ENCODE measurements at places on chromosomes 11 and 22.
A peak's percentile ranks its signal among the peaks of the same experiment; 100 is the strongest.

DNA sequence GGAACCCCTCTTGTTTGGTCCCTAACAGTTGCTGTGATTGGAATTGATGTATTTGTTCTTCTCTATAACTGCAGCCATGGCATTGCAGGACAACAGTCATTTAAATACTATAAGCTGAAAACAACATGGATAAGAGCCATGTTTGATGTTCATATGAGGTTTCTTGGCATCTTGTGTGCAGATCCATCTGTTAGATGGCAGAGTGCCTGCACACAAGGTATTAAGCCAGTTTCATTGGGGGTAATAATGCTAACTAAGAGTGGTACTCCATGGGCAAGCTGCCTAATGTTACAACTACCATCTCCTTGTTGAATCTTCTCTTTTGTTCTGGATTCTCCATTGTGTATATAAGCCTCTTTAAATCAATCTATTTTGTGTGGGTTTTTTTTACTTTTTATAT is 206.0 kb upstream of the CHORDC1 start:
- no peak for DNase-seq

DNA sequence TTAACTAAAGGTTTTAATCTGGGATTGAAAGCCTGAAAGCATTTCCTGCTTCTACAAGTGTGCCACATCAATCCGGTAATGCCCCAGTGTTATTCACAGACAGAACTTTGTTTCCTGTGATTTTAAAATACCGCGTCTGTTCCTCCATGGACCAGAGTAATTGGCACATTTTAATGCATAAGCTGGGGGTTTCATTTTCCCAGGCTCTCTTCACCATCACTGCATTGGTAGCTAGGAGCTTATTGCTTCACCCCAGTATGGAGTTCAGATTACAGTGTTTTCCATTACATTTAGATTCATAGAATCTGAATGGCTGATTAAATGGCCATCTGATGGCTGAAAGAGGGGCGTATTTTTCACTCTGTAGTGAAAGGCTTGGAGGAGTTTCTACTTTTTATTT is 25.7 kb upstream of the CRTAM start:
- DNase-seq = no peak

DNA sequence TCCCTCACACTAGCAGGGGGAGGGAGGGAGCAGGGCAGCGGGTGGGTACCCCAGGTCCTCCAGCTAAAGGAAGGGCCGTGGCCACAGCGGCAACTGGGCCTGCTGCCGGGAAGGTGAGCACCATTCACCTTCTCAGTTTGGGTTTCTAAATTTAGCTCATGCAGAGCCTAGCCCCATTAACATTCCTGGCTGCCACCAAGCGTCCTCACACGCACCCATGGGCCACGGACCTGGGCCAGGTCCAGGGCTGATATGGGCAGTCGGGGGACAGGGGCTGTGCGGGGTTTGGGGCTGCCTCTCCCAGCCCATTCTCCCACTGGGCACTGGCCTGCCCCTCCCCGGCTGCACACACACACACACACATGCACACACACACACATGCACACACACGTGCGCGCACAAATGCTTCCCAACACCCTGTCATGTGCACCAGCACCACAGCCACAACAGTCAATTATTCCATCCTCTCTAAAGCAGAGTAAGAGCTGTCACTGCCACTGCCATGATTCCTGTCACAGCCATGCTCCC is 28.7 kb downstream of the SYT7 start:
- no peak for DNase-seq

- peak; percentile 18 for DNase-seq
Measured at GRCh38 chr22:20015971-20016733, 471 bp downstream of the ARVCF start.

GRCh38 chr11:122984186-122985011 is 2.8 kb upstream of the BSX start:
- DNase-seq = no peak

DNA sequence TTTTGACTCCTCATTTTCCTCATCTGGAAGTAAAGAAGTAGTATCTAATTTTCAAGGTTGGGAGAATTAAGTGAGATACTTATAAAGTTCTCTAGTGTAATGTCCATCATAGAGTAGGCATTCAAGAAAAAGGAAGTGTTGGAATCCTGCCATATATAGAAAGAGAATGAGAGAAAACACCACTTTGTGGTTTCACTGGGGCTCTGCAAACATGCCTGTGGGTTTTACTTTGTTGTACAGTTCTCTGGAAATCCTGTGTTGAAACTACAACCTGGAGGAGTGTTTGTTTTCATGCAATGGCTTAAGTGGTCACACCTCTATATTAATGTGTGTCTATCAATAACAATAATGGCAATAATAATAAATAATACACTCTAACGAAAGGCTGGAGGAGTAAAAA is 741.7 kb downstream of the NELL1 start:
- DNase-seq = no peak

DNA sequence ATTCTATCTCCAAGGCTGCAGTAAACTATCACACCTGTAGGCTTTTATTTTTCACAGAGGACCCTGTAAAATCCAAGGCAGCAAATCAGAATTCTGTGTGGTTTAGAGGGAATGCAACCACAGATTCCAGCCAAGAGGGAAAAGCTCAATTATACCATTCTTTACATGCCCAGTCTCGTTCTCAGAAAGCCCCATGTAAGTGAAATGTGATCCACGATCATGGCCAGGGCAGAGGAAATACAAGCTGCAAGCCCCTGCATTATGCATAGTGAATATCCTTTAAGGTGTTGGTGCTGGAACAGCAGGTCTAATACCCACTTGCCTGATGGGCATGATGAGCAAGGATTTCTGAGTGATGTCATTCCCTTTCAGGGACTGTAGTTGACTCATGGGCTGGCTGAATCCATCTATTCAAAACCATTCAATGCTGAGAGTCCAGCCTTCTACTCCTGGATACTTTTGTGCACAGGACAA is 198.7 kb upstream of the MTMR2 start:
- DNase-seq = no peak

DNA sequence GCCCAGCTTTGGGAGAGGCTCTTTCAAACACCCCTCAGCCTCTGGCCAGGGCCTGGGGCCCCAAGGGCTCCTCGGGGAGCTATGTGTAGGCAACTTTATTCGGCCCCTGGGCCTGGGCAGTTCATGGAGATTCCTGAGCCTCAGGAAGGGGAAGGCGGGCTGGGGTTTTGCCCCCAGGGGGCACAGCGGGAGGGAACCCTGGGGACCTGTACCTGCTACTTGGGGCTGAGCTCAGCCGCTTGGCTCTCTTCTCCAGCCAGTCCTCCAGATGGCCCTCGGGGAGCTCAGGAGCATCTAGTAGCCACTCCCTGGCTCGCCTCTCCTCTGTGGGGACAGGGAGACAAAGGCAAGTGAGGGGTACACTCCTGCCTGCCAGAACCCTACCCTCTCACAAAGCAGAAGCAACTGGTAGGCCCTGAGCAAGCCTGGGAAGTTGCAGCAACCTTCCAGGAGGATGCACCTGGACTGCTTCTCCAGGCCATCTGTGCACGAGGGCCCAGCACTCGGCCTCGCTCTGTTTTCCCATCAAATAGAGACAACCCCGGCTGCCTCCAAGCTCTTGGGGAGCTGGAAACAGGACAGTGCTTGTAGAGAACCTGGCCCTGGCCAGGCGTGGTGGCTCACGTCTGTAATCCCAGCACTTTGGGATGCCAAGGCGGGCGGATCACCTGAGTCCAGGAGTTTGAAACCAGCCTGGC is 18.5 kb downstream of the CABP7 start:
- DNase-seq = no peak

GRCh38 chr11:69145050-69145380 is 10.7 kb upstream of the SMIM38 start:
- no peak for DNase-seq

DNA sequence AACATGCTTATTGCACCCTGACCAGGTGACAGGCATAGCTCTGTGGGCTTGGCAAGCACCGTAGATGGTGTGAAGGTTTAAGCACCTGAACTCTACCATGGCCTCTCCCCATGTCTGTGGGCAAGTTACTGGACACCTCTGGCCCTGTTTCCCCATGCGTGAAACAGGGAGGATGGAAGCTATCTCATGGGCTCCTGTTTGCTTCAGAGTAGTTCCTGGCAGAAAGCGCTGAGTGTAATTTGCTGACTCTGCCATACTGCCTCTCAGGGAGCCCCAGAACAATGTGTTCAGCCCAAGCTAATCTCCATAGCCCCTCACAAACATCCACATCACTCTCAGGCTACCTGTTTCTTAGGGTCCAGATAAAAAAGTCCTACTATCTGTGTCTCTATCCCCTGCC is 2.4 kb downstream of the CBX6 start:
- no peak for DNase-seq

DNA sequence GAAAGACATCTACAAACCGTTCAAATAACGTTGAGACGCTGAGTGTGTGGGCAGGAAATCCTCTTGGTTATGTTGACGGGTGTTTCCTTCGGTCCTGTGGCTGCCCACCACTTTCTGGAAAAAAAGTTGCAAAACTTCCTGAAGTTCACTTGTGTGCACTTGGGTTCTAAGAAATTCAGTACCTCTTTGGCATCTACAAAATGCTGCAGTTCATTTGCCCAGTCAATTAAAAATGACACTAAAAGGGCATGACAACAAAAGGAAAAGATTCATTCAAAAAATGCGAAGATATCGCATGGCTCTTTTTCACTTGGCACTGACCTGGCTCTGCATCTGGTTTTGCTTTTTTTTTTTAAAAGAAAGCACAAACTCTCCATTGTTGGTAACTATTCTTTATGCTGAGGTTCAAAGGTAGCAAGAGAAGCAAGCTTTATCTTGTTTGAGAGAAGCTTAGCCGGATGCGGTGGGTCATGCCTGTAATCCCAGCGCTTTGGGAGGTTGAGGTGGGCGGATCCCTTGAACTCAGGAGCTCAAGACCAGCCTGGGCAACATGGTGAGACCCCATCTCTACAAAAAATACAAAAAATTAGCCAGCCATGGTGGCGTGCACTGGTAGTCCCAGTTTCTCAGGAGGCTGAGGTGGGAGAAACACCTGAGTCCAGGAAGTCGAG is 10.6 kb upstream of the XBP1 start:
- peak; percentile 36 for DNase-seq

GRCh38 chr22:50270666-50271394 is 650 bp upstream of the MAPK11 start:
- DNase-seq = peak; percentile 43

DNA sequence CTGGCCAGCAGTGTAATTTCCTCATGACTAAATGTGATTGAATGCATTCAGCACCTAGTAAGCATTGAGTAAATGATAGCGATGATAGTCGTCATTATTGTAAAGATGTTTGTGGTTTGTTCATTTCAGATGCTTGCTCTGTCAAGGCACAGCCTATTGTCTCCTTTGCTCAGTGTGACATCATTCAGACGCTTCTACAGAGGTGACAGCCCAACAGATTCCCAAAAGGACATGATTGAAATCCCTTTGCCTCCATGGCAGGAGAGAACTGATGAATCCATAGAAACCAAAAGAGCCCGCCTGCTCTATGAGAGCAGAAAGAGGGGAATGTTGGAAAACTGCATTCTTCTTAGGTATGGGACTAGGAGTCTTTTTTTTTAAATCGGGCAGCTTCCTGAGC is 7.6 kb downstream of the SDHAF2 start:
- no peak for DNase-seq

GRCh38 chr11:88489030-88489429 is 151.5 kb upstream of the CTSC start:
- no peak for DNase-seq

DNA sequence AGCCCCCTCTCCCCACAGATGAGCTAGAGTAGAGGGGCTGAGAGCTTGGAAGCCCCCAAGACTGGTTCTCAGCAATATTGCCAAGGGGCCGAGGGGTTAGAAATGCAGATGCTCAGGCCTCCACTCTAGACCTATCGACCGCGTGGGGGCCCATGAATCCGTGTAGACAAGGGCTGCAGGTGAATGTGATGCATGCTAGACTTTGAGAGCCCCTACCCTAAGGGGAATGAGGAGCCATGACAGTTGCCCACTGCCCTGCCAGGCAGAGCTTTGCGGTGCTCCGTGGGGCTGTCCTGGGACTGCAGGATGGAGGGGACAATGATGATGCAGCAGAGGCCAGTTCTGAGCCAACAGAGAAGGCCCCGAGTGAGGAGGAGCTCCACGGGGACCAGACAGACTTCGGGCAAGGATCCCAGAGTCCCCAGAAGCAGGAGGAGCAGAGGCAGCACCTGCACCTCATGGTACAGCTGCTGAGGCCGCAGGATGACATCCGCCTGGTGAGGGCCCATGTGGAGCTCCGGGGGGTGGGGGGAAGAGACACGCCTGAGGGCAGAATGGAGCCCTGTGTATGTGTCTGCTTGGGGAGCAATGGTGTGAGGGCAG is 1.3 kb downstream of the SSH3 start:
- no peak for DNase-seq

GRCh38 chr11:30816959-30817880 is 231.1 kb upstream of the MPPED2 start:
- DNase-seq = no peak

- DNase-seq = no peak
Measured at GRCh38 chr11:112718483-112718882, 242.7 kb upstream of the NCAM1 start.

- no peak for DNase-seq
Measured at GRCh38 chr11:43548916-43549315, 131.6 kb upstream of the HSD17B12 start.

DNA sequence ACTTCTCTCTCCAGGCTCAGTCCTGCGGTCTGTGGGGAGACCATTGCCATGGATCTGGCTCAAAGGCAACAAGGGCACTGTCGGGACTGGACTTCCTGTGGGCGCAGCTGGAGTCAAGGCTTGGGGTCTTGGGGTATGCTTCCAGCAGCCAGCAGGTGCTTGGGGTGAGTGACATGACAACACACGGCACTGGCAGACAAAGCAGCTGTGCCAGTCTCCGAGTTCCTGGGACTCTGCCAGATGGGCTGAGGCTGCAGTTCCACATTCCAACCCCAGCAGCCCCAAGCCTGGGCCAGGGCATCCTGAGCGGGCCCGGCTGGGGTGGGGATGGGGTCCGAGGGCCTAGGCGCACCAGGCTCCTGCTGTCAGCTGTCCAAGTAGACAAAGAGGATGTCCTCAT is 12.3 kb downstream of the GUCD1 start:
- DNase-seq = no peak

DNA sequence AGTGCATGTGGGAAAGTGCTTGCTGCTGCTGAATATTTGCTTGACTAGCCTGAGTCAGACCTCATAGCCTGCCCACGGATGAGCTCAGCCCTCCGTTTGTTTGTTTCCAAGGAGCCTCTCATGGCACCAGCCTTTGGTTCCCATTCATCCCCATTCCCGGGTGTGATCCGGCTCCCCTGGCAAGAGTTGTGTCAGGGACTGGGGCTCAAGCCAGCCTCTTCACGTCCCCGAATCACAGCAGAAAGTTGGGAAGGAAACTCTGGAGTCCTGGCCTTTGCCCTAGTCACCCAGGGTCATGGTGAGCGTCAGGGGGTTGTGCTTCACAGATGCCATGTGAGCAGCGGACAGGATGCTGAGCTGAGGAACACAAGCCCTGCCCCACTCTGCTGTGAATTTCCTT is 13.8 kb downstream of the SEC14L3 start:
- DNase-seq = no peak
